NCI-H1105 treated with DMSO at 0.1 percent for 48 hours (cell line): ENCODE measurements at places on chromosomes 7 and 10.

DNA sequence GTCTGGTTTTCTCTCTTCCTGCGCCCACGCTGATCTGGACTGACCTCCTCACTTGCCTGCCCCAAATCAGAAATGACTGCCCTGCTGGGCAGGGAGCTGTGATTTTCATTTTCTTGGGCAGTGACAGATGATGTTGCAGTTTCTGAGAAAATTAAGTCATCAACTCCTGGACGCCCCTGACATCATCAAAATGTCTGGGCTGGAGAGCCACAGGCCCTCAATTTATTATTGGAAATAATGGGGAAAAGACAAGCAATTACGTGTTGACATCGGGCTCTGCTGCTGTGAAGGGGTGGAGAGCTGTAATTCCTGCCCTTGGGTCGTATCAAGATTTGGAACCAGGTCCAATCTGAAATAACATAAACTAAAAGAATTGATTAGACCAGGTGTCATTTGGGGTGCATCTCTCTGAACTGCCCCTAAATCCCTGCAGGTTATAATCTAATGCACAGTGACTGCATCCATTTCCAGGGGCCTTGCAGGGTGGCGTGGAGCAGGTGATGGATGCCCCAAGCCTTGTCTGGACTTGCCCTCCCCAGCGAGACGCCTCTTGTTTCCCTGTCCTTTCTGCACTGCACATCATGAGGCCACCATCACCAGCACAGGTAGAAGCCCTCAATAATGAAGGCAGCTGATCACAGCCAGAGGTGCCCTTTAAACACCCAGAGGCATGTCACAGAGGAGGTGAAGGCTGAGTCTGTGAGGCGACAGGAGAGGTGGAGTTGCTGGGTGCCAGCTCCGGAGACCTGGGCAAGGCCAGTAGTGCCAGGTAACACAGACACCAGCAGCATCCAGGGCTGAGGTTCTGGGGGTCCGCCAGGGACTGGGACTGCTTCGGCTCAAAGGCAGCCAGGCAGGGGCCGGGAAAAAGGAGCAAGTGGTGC lies 98.7 kb downstream of the HTR5A start:
- peak; percentile 80 for DNase-seq

DNA sequence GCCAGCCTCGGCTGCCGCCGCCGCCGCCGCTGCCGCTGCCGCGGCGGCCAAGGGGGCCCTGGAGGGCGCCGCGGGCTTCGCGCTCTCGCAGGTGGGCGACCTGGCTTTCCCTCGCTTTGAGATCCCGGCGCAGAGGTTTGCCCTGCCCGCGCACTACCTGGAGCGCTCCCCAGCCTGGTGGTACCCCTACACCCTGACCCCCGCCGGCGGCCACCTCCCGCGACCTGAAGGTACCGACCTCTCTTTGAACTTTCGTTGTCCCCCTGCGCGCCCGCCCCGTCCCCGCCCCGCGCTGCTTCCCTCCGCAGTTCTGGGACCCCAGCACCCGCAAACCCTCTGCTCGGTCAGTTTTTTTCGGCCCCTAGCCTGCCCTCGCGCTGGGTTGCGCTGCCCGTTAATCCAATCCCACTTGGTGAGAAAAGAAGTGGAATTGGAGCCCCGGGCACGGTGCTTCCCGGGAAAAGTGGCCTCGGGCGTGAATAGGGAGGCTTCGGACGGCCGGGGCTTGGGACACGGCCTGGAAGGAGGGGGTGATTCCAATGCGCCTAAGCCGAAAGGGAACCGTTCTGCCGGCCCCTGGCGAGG lies 543 bp downstream of the HMX3 start:
- DNase-seq = no peak

- no peak for DNase-seq
Observed at GRCh38 chr7:71408271-71408670, 276.3 kb downstream of the GALNT17 start.

GRCh38 chr10:25082276-25083204 lies 66.1 kb downstream of the THNSL1 start:
- peak; percentile 26 for DNase-seq
